Activated T-helper 1 cell treated with anti-CD3 and anti-CD28 coated beads, Interleukin-2, amount 50 U/mL, for 16 hours (primary cell): ENCODE measurements at places on chromosomes 12 and 14.

DNA sequence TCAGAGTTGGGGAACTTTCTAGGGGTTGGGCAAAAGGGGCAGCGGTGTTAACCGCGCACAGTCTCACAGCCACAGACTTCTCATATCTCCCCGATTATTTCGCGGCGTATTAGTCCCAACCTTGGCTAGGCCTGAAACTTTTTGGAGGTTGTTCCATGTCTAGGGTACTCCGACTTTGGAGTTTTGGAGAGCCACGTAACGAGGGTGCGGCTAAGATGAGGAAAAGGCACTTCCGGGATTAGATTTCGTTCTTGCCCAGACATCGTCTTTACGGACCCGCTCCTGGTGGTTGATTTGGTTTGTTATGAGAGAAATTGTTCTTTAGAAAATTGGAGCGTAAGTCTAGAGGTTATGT is 513 bp downstream of the CCNK start:
- DNase-seq: no peak

DNA sequence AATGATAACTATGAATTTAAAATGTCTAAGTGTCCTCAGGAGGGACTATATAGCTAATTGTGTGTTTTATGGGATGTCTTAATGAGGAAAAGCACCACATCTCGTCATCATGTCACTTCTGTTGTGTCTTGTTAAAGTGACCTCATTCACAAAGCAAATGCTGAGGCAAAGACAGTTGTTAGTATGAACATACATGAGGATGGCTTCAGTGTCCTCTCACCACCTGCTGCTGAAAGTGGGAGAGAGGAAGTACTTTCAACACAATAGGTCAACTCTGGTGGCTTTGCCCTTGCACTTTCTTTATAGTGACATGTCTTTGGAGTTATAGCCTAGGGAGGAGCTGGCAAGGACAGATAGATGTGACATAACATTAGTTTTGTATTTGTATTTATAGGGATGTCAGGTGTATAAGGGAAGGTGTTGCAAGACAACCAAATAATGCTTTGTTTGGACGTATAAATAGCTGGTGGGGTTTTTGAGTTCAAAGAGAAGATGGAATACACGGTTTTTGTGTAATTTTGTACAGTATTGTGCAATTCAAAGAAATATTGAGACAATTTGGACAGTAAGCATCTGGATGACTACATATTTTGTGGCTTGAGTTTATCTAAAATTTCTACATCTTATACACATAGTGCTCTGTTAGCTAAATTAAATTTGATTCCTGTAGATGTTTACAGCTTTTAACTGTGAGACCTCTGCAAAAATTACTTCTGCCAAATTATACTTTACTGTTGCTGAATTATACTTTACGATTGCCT is 131.7 kb upstream of the ATP2B1 start:
- DNase-seq: no peak

DNA sequence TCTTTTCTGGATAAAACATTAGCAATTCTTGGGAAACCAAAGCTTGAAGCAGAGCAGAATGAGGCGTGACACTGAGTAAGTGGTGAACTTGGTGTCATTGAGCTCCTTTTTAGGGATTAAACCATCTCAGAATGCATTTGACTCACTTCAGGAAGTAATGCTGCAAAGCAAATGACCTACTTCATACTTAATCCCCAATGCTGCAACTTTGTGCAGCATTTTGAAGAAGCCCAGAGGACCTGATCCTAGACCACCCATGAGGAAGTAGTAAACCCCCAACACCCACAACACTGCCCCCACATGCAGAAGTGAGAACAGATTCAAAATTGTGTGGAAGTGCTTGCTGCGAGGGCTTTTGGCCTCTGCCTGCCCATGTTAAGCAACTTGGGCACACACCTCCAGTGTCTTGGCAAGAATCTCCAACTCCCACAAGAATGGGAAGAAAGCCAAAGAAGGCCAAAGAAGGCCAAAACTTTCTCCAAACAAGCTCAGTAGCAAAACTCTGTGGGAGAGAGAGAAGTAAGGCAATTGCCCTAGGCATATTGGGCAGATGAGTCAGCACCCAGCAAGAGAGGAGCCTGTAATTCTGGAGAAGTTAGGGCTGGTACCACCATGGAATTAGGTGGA is 69.2 kb upstream of the ETV6 start:
- no peak for DNase-seq

GRCh38 chr14:88775532-88775931 is 17.2 kb downstream of the EML5 start:
- no peak for DNase-seq

- no peak for DNase-seq
These were observed 145.5 kb downstream of the SLC6A15 start for GRCh38 chr12:84767079-84767478.

GRCh38 chr12:66693901-66694513 is 15.1 kb upstream of the GRIP1 start:
- DNase-seq: no peak

DNA sequence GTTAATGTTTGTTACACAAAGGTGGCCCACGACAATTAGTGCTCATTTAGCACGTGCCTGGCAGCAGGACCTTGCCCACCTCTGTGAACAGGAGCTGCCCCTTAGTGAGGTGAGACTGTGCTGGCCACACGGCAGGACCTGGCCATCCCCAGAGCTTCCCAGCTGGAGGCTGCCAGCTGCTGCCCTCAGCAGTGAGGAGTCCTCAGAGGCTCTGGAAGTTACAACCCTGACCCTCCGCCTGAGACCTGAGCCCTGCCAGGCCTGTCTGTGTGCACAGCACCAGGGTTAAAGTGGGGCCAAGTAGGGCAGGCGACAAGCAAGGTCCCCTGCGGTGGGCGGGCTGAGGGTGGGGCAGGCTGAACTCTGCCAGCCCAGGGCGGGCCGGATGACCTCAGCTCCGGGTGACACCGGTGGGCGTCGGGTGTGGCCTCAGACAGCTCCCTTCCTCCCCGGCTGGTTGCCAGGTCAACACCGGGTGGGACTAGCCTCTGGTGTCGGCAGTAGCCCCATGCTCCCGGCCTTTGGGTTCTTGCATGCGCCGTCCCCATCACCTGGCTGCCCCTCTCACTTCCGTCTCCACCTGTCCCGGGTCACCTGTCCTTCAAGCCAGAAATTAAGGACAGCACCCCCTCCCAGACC is 9.2 kb upstream of the LBHD2 start:
- no peak for DNase-seq

GRCh38 chr14:85239791-85240190 is 290.2 kb upstream of the FLRT2 start:
- DNase-seq: no peak

DNA sequence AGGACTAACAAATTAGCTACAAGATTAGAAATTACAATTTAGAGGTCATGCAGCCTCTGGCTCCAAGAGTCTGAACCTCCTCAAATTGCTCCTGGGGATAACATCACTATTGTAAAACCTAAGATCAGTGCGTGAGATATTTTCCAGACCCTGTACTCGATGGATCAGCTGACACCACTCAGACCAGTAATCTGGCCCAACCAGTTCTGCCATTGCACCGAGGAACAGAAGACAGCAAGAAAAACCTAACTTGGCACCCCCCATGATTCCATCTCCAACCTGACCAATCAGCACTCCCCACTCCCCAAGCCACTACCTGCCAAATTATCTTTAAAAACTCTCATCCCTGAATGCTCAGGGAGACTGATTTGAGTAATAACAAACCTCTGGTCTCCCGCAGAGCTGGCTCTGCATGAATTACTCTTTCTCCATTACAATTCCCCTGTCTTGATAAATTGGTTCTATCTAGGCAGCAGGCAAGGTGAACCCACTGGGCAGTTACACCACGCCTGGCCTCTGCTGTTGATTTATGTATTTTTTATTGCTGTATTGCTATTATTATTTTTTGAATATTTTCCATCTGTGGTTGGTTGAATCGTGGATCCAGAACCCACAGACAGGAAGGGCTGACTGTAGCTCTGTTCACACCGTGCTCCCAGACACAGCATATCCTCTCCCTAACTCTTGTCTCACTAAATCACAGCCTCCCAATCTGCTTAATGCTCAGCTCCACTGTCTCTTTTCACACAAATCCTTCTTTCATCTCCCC is 9.2 kb downstream of the HEBP1 start:
- DNase-seq: no peak

DNA sequence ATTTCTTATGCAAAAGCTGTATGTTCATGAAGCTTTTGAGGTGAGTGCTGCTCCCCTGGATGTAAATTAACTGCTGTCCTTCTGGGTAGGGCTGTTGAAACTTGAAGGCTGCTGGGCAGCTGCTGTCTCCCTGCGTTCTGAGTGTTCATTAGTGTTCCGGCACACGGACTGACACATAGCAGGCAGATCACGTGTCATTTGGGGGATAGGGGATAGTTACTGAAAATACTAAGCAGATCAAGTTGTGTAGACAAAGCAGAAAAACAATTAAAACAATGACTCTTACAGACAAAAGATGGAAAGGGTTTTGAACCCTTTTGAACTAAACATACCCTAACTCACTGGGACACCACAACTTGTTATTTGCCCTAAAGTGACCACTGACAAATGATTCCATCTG is 82.5 kb downstream of the PRICKLE1 start:
- no peak for DNase-seq

DNA sequence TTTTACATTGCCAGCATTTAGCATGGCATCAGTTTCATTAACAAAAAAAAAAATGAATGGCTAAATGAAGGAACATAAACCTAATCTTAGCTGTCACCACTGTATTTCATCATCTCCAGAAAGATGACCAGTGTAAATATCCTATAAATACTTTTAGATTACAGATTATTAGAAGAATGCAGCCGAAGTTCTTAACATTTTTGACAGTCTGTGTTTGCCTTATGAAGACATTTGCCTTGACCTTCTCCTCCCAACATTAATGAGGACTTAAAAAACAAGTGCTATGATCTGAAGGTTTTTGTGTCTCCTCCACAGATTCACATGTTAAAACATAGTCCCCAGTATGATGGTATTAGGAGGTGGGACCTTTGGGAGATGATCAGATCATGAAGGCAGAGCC is 253.0 kb downstream of the SNAPC1 start:
- no peak for DNase-seq

GRCh38 chr12:108641446-108642268 is 8.0 kb upstream of the SELPLG start:
- no peak for DNase-seq

DNA sequence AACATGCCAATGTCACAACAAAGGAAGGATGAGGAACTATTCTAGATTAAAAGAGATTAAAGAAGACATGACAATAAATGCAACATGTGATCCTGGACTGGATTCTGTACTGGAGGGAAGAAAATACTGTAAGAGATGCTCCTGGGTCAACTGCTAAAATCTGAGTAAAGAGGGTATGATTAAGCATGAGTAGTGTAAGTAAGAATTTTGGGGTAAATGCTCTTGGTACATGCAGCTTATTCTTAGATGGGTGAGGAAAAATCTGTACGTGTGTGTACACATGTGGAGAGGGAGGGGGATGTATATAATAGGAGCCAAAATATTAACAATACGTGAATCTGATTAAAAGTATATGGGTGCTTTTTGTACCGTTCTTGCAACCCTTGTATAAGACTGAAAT is 66.0 kb downstream of the CDC42BPB start:
- no peak for DNase-seq

DNA sequence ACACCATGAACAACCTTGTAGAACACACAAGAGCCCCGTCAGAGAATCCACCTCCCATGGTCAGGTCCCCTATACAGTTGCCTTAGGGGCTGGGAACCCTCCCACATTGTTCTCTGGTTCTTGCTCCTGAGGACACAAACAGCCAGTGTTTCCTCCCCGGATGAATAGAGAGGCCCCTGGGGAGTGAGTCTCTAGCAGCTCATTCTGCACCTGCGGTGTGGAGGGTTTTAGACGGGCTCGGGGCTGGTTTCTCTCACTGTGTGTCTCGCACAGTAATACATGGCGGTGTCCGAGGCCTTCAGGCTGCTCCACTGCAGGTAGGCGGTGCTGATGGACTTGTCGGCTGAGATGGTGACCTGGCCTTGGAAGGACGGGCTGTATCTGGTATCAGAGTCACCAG is 1052.1 kb downstream of the TMEM121 start:
- DNase-seq: no peak

GRCh38 chr12:96872961-96873360 is 34.1 kb upstream of the NEDD1 start:
- no peak for DNase-seq

GRCh38 chr12:86600664-86601231 is 344.6 kb upstream of the MGAT4C start:
- no peak for DNase-seq

- no peak for DNase-seq
These were observed 1.2 kb upstream of the BMAL2 start for GRCh38 chr12:27331291-27331926.

GRCh38 chr12:44441155-44441554 is 435.0 kb downstream of the NELL2 start:
- DNase-seq: no peak

DNA sequence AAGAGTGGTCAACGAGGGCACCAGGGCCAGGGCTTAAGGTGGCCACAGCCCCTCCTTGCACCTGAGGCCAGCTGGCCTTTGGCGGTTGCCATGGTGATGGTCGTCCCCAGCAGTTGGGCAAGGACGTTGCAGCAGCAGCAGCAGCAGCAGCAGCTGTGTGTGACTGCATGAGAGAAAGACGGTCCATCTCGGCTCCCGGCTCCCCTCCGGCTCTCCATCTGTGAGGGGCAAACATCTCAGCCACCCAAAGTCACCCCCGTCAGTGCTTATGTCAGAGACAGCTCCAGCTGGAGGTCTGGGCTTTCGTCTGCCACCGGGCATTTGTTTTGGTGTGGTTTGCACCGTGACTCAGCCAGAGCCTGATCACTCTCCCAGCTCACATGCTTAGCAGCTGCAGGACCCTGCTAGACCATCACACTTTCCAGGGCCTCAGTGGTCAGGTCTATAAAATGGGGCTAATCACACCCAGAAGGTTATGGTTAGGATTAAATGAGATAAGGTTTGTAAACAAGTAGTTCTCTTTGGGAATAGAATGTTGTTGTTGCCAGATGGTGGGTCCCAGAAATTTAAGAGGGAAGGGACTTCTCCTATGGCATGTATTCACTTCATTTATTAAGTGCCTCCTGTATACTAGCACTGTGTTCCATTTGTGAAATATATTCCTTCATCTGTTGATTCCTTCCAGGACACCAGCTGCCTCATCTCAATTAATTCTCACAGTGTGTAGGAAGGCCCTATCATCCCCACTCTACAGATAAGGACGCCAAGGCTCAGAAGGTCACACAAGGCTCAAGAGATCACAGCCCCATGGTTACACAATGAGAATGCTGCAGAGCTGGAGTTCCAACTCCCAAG is 212.6 kb upstream of the LHX5 start:
- no peak for DNase-seq

GRCh38 chr12:94640134-94640928 is 10.0 kb downstream of the TMCC3 start:
- DNase-seq: no peak

- DNase-seq: no peak
These were observed 35.1 kb upstream of the LTBP2 start for GRCh38 chr14:74647061-74647677.

GRCh38 chr12:21638054-21638891 is 19.4 kb downstream of the LDHB start:
- DNase-seq: no peak

- no peak for DNase-seq
These were observed 146.0 kb downstream of the FSCB start for GRCh38 chr14:44361083-44361482.

- DNase-seq: no peak
These were observed 35.4 kb upstream of the LTA4H start for GRCh38 chr12:96070670-96071279.
